ENCODE measurements at places on chromosomes 5 and 9.
A peak's percentile ranks its signal among the peaks of the same experiment; 100 is the strongest.

DNA sequence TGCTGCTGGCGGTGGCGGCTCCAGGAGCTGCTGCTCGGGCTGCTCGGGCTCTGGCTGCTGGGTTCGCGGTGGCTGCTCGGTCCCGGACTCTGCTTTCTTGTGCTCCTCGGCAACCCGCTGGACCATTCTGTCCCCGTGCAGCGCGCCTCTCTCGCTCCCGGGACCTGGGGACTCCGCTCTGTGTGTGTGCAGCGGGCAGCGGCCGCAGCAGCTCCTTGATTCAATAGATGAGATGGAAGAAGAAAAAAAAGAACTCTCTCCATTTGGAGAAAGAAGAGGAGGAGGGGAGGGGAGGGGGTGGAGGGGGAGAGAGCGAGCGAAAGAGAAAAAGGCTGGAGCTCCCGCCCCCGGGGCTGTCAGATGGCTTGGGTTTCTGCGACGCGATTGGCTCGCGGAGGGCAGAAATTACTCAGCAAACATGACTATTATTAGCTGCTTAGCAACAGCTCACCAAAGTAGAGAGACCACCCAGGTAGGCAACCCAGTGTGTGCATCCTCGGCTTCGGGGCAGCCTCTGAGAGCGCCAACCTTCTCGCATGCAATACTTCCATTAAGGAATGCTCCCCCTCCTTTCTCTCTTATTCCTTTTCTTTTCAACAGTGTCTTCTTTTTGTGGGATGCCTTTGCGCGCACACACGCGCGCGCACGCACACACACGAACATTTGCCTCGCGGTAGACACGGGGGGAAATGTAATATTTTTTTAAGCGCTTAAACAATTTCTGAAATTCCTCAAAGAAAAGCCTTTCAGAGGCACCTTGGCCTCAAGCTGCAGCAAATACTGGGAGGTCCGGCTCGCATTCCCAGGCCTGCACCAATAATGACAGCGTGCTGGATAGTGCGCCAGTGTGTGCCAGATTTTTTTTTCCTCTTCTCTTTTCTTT lies 7.6 kb downstream of the PTCH1 start:
- DNase-seq: peak; percentile 17

- no peak for DNase-seq
Measured at GRCh38 chr5:35832762-35833161, 23.9 kb upstream of the IL7R start.

GRCh38 chr5:53397845-53398244 lies 82.6 kb upstream of the FST start:
- no peak for DNase-seq

- DNase-seq: no peak
Measured at GRCh38 chr5:135996611-135997010, 32.2 kb upstream of the TGFBI start.

DNA sequence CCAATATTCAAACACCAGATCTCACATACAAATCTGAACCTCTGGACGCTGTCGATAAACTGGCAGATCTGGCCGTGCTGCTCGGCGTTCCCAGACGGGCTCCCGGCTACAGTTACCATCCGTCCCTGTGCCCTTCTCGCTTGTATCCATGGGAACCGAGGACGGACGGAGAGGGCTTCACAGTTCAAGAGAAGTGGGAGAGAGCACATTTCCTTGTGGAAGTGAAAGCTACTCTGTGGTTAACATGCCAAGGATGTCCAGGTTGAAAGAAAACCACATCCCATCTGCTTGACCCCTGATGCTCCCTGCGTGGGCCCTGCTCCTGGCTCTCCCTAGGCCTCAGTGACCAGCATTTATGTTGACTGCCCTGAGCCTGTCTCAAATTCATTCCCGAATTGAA lies 6.3 kb upstream of the DBN1 start:
- DNase-seq: no peak

- no peak for DNase-seq
Measured at GRCh38 chr5:38182991-38183390, 75.4 kb upstream of the EGFLAM start.

DNA sequence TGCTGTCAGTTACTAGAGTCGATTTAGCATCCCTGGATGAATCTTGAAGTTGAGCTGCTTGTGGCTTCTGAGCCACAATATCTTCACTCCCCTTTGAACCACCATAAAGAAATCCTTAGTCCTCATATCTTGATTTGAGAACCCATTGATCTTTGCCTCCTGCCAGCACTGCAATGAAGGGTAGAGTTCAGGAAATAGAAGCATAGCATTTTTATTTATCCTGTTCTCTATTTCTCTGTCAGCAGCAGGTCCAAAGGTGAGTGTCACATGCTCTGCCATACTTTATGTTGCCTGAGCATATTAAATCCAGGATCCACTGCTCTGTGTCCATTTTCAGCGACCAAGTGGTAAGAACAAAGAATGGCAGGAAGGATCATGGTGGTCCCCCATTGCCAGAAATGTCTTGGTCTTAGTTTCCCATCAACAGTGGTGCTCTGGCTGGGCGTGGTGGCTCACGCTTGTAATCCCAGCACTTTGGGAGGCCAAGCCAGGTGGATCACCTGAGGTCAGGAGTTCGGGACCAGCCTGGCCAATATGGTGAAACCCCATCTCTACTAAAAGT lies 80.2 kb upstream of the PANK3 start:
- no peak for DNase-seq

- no peak for DNase-seq
Measured at GRCh38 chr5:179731791-179732411, 721 bp upstream of the MAML1 start.

DNA sequence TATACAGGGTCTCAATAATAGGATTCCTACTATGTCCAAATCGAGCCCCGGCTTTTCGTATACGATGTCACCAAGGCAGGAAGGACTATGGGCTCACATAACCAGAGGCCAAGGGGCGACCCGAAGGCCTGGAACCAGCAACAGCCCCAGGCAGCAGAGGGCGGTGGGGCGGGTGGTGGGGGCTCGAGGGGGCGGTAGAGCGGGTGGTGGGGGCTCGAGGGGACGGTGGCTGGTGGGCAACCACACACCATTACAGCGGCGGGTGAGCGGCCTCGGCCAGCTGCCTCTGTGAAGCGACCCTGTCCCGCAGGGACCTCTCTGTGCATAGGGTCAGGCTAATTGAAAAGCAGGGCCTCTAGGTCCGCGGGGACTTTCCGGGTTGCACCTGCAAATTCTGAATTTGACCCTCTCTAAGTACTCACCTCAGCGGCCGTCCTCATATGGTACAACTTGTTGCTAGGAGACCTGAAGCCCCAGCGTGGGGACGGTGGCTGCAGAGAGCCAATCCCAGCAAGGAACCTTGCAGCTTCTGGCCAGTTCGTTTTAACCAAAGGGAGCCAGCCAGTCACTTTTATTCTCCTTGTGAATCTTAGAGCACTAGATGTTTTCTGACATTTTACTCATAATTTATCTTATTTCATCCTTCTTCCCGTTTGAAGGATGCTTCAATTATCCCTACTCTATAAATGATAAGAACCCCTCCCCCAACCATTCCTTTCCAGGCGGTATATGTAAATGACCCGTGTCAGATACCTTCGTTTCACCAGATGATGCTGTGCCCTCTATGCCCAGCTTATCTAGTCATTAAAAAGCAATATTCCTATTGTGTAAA lies at the start of gene NME5:
TSS of gene NME5 (minus strand) at position 480 of the 832 bp plus-strand sequence. CDS start 648 bp downstream, outside the sequence.
- no peak for DNase-seq

GRCh38 chr9:136538599-136539426 lies 7.0 kb downstream of the NOTCH1 start:
- peak; percentile 18 for DNase-seq

DNA sequence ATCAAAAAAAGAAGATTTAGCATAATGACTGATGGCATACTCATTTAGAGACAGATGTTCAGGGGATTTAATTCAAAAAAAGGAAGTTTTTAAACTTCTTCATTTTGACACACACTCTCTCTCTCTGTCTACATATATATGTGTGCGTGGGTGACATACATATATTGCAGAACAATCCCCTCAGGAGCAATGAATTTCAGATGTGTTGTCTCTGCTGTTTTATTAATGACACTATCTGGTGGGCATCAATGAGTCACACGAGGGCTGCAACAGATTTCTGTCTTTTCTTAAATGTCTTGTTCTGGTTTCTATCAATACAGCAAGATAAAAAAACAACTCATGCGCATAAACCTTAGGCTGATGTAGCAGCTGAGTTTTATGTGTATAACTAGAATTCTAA lies 123.5 kb upstream of the SLCO6A1 start:
- no peak for DNase-seq

GRCh38 chr5:158543539-158544387 lies 556.0 kb downstream of the EBF1 start:
- DNase-seq: no peak

DNA sequence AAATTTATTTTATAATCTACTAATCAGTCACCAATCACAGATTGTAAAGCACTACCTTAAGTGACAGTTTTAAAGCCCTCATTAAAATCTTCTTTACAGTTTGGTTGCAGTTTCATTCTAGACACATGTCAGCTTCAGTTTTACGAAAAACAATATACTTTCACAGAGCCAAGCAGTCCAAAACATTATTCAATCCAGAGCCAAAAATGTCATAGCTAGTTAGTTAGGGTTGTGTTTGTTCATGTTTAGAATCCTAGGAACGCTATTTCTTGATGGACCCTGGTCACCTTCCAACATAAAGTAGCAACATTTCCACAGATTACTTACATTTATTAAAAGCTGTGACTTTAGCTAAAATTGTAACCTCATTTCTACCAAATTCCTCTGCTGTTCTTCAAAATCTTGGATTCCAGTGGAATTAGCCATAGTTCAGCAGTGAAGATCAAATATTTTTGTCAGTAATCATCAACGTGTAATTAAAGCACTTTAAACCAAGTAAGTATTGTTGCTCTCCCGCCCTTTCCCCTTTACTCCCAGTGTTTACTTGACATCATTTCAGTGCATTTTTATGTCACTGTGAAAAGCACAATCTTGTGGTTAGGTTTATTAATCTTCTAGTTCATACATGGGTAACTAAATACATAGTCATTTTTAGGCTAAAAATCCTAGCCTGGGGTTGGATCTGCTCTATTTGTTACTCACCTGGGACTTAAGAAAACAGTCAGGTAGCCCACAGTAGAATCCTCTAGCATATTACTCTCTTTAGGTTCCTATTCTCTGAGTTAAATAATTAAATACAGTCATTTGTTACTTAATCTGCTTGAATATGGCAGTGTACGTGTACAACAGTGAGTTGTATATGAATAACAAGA lies 74.3 kb downstream of the NIPBL start:
- DNase-seq: no peak

- no peak for DNase-seq
Measured at GRCh38 chr5:113031557-113031956, 55.0 kb downstream of the DCP2 start.

- no peak for DNase-seq
Measured at GRCh38 chr5:350355-350754, 28.8 kb downstream of the AHRR start.

GRCh38 chr9:13424204-13424603 lies 144.7 kb upstream of the MPDZ start:
- no peak for DNase-seq

GRCh38 chr9:75432888-75433287 lies 344.6 kb downstream of the OSTF1 start:
- no peak for DNase-seq

GRCh38 chr5:126982926-126983873 lies 47.2 kb downstream of the MARCHF3 start:
- no peak for DNase-seq

DNA sequence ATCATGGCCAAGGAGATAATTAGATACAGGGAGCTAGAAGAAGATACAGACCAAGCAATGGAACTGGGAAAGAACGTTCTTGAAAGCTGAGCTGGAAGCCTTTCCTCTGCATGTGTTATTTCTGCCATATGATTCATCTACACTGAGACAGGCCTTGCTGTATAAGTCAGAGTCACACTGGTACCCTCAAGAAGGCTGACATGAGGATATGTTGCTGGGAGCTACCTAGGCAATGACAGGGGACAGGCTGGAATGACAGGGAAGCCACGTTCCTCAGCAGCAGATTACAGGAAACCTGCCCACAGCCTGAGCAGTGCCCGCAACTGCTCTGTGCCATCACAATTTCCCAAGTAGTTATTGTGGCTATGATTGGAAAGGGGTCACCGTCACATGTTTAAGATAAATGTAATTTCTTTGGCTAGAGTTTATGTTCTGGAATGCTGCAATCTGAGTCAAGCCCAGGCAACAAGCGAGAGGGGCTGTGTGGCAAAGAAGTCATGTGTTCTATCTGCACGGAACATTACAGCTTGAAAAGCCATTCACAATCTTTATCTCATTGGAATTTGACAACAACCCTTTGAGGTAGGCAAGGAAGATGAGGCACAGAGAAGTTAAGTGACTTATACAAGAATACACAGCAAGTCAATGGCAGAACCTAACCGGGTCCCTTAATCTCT lies 108.2 kb downstream of the TTLL11 start:
- no peak for DNase-seq

DNA sequence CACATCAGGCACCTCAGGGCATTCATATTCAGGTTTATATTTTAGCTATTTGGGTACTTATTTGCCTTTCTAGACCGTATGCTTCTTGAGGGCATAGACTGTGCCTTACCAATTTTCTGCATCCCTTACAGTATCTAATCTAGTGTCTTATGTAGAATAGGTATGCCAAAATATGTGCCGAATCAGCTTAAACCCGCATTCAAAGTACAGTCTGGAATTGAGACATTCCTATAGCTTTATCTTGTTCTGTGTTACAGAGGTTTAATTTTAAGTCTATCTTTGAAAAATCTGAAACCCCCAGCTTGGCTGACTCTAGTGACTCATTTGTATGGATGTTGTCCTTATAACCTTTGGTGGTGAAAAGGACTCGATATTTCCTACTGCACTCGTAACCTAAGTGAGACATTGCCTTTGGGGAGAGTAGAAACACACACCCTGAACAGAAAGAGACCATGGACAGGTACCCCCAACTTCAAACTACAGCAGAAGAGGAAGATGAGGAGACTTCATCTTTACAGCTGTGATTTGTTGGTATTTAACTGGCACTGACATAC lies 27.0 kb upstream of the TMOD1 start:
- no peak for DNase-seq

DNA sequence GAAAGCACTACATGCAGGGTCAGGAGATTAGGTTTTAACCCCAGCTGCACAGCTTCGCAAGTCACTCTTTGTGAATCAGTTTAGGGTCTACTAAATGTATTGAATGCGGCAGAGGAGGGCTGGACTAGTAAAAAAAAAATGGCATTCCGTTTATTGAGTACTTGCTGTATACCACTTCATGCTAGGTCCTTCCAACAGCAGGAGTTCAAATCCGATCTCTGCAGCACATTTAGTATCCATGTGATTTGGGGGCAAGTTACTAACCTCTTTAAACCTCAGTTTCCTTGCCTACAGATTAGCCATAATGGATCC lies 204.4 kb downstream of the SNCAIP start:
- DNase-seq: no peak

Data from activated T-helper 1 cell treated with anti-CD3 and anti-CD28 coated beads, Interleukin-2, amount 50 U/mL, for 16 hours (primary cell).